Right lobe of liver (tissue), 6 donors: ENCODE measurements at places on chromosomes 1 and 21.

- no peak for DNase-seq
Measured at GRCh38 chr21:38968887-38969543, 163.3 kb downstream of the ETS2 start.

GRCh38 chr1:116957646-116958045 lies 43.9 kb upstream of the CD101 start:
- DNase-seq: no peak

GRCh38 chr21:21063828-21064227 lies 65.6 kb downstream of the NCAM2 start:
- no peak for DNase-seq

DNA sequence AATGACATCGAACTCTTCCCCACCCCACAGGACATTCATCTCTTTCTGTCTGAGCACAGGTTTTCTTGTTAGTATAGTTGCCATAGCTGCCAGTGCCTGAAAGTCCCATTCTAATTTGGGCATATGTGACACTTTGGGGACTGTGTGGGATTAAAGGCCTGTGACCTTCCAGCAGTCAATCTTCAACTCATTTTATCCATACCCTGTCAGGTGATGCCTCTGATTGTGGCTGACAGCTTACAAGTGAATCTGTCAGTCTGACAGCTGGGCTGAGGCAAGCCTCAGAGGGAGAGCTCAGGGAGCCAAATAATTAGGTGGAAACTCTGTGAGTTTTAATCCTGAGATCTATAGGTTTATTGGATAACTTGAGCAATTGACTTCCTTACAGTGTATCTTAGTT lies 29.6 kb downstream of the ZCCHC17 start:
- no peak for DNase-seq

DNA sequence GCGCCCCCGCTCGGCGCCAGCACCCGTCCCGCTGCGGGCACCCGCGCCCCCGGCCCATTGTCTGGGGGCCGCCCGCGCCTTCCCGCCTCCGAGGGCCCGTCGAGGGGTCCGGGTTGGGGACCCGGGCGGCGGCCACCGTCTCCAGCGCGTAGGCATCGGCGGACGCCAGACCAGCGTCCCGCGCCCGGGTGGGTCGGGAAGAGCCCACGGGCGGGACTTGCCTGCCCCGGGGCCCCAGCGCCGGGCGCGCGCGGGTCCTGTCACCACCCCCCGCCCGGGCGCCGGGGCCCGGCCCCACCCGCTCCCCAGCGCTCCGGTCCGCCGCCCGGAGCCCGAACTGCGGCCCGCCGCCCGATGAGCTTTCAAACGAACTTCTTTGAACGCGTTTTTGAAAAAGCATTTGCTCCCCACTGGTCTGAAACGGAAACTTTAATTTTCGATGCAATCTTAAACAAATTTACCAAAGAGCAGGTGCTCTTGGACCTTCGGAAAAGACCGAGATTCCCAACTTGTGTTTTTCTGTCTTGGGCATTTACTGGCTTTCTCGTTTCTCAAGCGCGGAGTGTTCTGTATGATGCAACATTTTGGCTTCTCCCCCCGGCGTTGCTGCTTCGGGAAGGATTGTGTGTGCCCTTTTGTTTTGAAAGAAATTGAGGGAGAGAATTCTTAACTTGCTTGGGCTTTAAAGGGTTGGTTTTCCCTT lies 615 bp downstream of the CLIC4 start:
- peak; percentile 49 for DNase-seq

- DNase-seq: peak; percentile 77
Measured at GRCh38 chr1:119327450-119328155, 41.0 kb upstream of the HAO2 start.

- DNase-seq: peak; percentile 33
Measured at GRCh38 chr1:165592945-165593823, 37.9 kb upstream of the MGST3 start.

DNA sequence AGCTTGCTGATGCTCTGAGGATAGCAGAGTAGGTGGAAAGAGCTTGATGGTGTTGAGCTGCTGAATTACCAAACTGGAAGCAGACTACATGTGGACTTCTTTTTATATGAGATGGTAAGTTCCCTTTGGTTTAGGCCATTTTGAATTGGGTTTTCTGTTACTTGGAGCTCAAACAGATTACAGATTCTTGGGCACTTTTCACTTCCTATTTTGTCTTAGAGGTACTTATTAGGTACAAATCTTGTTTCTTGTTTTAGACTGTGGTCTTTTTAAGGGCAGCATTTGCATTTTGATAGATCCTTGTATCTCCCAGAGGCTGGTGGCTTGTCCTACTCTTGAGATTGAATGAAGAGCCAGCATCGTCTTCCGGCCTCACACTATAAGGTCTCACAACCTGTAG lies 70.2 kb downstream of the GADD45A start:
- no peak for DNase-seq

GRCh38 chr1:186679924-186680244 lies 339 bp downstream of the PTGS2 start:
- DNase-seq: no peak

DNA sequence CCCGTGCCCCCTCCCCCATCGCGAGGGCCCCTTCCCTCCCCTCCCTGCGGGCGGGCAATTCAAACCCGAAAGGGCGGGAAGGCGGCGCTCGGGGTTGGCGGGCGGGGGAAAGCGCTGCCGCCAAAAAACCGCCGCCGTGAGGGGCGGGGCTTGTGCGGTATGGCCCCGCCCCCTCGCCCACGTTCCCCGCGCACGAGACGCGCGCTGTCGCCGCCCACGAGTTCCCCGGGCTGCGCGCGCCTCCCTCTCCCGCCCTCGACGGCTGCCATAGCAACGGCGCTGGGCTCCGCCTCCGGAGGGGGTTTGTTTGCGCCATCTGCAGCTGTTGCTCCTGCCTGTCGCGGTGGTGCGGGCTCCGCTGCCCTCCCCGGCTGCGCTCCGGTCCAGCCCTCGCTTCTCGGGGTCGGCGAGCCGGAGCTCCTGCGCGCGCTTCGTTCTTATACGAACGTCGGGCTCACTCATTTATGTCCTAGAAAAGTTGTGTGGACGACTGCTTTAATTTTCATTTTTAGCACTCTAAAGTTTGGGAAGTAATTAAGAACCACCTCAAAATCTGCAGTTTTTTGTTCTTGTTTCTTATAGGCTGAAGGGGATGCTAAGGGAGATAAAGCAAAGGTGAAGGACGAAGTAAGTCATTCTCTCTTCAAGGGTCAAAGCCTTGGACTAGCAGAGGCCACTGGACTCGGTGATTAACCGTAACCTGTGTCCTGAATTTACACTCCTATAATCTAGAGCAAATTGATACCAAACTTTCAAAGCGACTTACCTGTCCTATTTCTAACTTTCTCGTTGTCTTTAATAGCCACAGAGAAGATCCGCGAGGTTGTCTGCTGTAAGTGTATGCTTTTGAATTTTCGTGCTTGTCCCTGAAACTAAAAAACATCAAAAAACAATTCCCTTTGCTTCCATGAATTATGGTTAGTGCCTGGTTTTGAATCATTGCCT lies 933 bp downstream of the HMGN2 start:
- peak; percentile 99 for DNase-seq

- DNase-seq: no peak
Measured at GRCh38 chr1:95287081-95287480, 53.1 kb downstream of the RWDD3 start.

GRCh38 chr1:21647431-21648351 lies 21.5 kb downstream of the RAP1GAP start:
- DNase-seq: no peak

GRCh38 chr1:79575424-79575823 lies 568.9 kb upstream of the ADGRL4 start:
- DNase-seq: no peak

- no peak for DNase-seq
Measured at GRCh38 chr1:5225707-5226704, 571.6 kb downstream of the AJAP1 start.
